ENCODE measurements at places on chromosomes 13 and 19.

- DNase-seq = peak; percentile 60
Measured at GRCh38 chr13:113835461-113836270, 28.2 kb downstream of the GAS6 start.

DNA sequence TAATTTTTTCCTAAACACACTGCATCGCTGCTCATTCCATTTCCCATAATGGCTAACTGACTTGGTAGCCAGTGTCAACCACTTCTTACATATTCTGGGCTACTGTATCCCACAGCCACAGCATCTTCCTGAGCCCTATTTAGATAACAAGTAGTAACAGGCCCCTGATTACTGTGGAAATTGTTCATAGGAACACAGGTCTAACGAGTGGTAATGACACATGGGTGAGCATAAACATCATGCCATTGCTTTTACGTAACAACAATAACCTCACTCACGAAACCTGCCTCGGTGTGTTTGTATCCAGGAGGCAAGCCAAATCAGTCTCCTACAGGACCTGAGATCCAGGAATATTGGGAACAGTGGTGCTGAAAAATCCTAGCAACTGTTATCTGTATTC is 438.6 kb downstream of the KLF5 start:
- DNase-seq = no peak

DNA sequence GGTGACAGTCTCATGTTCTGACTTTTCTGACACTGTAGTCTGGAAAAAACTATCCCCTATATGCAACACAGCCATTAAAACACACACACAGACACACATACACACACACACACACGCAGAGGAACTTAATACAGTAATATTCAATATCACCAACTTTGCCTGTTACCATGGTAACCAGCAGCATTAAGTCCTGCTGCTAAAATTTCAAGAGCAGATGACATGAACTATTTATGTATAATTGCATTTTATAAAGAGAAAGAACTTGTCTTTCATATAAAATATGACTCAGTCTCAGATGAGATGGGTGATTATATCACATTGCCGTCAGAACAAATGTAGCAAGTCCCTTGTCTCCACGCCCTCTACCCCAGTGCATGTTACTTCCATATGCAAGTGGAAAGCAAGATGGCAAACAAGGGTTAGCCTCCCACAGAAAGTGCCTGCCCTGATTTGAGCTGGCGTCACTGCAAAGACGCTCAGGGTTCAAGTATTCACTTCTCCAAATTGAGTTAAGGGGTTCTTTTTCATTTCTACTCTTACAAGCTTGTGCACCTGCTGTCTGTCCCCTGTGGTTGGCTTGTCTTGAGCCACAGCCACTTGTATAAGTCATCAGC is 576.8 kb downstream of the UQCRFS1 start:
- no peak for DNase-seq

- no peak for DNase-seq
Measured at GRCh38 chr13:31246918-31247317, 47.1 kb downstream of the B3GLCT start.

GRCh38 chr19:4449639-4450028 is 8.0 kb downstream of the UBXN6 start:
- no peak for DNase-seq

- no peak for DNase-seq
Measured at GRCh38 chr13:104289400-104289799, 1223.2 kb upstream of the SLC10A2 start.

DNA sequence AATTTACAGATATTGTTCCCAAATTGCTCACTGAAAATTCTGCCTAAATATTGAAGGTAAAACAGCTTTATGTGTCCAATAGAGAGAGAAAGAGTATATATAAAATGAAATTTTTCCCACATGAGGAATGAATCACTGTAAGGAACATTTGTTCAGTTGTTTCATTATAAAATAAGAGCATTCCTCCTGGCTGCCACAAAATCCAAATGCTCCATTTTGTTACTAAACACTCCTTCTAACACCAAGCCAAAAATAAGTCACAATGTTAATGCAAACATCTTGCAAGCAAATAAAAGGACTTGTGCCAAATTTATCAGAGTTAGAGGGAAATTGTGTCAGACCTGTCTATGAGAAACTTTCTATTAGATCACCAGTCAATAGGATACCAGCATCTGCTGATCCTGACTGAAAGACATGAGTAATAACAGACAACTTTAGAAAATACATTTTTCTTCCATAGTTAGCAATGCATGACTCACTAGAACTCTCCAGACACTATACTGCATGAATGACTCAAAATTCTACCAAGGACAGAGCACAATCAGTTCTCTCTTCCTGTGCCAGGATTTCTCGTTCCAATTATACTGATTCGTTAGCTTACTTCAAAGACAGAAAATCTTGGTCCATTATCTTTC is 83.5 kb upstream of the FNDC3A start:
- no peak for DNase-seq

DNA sequence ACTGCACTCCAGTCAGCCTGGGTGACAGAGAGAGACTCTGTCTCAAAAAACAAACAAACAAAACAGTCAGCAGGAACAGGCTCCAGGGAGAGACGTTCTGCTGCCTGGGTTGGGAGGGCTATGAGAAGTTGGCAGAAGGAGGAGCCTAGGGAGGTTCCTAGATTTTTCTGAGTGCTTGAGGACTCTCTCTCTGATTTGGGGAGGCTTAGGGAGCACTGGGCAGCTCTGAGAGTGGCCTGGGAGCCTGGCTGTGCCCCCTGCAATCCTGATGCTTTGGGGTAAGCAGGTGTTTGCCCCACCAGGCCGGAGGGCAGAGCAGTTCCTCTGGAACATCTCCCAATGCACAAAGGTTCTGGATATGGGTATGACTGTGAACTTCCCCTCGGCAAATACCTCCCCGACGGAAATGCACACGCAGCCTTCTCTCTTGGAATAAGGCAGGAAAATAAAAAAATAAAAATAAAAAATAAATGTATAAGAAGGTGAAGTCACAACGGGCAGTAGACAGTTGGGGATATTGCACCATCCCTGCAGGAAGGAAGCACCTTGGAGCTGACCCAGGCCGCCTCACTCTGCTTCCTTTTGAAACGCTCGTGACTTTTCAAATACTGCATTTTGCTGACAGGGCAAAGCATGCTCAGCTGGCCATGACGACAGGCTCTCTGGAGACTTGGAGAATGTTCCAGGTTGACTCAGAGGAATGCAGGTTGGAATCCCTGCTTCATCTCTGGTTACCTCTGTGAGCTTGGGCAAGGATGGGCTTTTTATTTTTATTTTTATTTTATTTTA is 26.5 kb upstream of the HOMER3 start:
- DNase-seq = peak; percentile 77

DNA sequence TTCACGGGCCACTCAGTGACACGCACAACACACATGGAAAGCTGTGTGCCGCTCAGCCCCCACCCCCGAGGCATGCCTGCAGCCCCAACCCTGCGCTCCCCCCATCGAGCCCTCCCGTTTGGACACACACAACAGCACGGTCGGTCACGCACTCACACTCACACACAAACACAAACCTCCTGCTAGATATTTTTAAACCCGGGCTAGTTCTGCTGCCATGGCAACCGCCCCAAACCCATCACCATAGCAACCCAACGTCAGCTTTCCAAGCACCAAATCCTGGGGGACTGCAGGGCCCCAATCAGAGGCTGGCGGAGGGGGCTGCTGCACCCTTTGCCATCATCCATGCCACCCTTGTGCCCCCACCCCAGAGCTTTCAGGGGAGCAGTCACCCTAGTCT is 2.5 kb upstream of the NOVA2 start:
- no peak for DNase-seq

DNA sequence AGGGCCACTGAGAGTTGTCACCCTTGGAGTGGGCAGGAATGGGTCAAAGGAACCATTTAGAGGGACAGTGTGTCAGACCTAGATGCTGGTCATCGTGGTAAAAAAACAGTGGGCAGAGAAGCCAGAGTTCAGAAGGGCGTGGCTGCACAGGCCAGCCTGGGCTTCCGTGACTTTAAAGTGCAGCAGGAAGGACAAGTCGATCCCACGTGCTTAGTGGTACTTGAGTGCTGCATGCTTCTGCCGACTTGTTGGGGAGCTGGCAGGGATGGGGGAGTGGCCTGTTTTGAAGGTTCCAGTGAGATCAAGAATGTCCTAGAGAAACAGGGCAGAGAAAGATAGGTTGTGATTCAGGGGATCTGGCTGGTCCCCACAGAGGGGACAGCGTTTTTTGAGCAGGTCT is 17.0 kb downstream of the LYL1 start:
- DNase-seq = peak; percentile 49

- no peak for DNase-seq
Measured at GRCh38 chr19:1210227-1210538, 4.6 kb downstream of the STK11 start.

DNA sequence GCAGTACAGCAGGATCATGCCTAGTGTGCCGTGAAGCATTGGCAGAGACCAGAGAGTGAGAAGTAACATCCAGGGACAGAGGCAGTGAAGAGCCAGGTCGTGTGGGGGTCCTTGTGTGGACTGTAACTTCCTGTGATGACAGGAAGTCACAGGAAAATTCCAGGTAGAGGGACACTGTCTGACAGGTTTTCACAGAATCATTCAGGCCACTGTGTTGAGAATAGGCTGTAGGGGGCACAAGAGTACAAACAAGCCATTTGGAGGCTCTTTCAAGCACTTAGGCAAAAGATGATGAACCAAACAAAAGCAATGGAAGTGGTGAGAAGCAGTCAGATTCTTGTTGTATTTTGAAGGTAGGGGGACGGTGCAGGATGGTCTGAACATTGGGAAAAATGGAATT is 46.4 kb downstream of the N4BP2L1 start:
- no peak for DNase-seq

DNA sequence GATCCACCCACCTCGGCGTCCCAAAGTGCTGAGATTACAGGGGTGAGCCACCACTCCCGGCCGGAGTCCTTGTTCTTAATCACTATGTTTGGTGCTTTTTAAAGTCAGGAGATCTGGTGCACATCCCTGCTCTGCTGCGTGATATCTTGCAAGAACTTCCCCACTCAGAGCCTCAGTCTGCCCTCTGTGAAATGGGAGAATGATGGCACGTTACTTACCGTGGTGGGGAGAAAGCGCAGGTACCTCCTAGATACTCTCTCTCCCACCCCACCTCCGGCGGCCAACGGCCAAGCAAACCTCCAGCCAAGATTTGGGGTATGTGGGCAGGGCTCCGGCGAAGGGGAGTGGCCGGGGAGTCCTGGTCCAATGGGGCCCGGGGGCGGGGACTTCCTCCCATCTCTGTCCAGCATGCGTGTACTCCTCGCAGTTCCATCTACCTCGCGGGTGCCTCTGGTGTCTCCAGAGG is at the start of gene RYR1:
RYR1 (plus strand) TSS at position 424 of the 466 bp plus-strand sequence. CDS start 139 bp downstream, outside the sequence.
- DNase-seq = peak; percentile 87

- DNase-seq = no peak
Measured at GRCh38 chr19:29804493-29804892, 7.3 kb upstream of the CCNE1 start.

DNA sequence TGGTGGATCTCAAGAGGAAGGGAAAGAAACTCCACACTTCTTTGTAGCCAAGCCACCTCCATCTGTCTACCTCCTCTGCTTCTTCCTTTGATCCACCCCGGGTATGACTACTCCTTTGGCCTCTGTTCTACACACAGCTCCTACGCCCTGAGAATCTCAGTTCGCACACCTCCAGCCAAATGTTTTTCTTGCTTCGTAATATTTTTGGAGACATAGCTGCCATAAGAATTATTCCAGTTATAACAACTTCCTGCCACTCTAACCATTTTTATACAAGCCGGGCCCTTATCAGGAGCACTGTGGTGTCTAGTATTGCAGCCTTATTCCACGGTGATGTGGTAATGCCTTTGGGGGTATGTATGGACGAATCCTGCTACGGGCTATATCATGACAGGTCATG is 126.7 kb downstream of the STARD13 start:
- no peak for DNase-seq

- no peak for DNase-seq
Measured at GRCh38 chr13:110151462-110151861, 155.5 kb downstream of the COL4A1 start.

- no peak for DNase-seq
Measured at GRCh38 chr19:19059837-19060611, 3.8 kb upstream of the SLC25A42 start.

GRCh38 chr19:16032509-16033135 is 43.7 kb upstream of the TPM4 start:
- no peak for DNase-seq

DNA sequence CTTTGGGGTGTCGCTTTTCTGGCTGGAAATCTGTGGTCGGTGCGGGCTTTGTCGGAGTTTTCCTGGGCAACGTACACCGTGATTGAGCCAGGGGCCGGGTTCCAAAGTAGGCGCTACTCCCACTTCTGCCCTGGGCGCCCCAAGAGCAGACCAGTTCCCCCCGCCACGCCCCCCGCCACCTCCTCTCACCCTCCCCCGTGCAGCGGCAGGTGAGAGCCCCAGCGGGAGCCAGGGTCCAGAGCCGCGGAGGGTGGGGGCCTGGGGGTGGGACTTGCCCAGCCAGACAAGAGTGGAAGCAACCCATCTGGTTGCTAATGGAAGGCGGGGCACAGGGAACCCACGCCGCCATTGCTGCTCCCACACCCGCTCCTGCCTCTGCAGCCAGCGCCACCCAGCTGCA is 2195.9 kb downstream of the PCDH9 start:
- DNase-seq = peak; percentile 13

DNA sequence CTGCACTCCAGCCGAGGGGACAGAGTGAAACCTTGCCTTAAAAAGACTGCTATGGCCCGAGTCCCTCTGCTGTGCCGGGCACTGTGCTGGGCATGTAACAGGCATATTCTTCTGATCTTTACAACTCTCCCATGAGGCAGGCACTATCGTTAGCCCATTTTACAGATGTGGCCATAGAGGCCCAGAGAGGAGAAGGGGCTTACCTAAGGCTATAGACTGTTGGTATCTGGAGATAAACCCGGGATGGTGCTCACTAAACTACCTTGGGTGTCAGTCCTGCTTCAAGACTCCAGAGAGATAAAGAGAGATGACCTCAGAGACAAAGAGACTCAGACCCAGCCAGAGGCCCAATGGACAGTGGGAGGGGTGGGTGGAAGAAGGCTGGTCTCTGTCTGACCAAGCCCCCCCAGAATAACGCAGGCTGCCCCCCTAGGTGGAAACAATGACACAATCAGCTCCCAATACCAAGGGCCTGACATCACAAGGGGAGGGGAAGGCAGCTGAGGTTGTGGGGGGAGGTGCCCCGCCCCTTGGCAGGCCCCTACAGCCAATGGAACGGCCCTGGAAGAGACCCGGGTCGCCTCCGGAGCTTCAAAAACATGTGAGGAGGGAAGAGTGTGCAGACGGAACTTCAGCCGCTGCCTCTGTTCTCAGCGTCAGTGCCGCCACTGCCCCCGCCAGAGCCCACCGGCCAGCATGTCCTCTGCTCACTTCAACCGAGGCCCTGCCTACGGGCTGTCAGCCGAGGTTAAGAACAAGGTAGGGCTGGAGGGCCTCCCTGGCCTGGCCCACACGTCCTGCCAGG is at the start of gene CNN1:
CNN1 (plus strand) TSS at position 620 of the 805 bp plus-strand sequence; CDS start at position 697, 77 bp downstream.
- peak; percentile 78 for DNase-seq

DNA sequence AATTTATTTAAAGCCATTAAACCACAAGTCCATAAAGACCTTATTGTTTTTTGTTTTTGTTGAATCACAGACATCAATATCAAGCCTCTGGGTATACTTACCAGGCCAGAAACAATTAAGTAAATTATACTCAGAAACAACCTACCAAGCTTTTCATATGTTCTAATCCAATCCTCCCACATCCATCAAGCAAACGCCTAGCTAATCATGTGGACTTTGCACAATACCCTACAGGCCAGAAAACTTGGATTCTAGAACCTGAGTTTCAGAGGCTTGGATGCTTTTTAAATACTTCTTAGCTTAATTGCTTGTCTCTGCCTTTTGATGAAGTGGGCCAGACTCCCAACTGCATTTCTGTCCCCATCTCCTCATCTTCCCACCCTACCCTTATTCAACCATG is 39.9 kb downstream of the TGDS start:
- no peak for DNase-seq

Measured in heart left ventricle (tissue), 16 donors.